ENCODE measurements at places on chromosomes 13 and 19.

- DNase-seq = no peak
These were observed 2.3 kb downstream of the HSD17B14 start for GRCh38 chr19:48833977-48834376.

DNA sequence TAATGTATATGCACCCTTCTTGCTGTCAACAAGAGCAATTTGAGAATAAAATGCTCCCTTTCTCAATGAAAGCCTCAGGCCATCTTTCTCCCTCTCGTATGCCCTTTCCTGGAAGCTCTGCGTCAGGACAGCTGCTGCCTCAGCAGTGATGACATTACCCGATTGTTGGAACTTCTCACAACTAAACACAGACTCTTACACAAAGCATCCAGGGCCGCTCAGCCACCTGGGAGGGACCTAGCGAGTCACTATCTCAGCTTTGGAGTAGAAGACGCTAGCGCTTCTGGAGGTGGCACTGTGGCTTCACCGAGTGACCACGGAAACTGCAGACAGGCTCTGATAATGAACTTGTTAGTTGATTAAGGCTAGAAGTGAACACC is 153.2 kb upstream of the SOX1 start:
- DNase-seq = no peak

DNA sequence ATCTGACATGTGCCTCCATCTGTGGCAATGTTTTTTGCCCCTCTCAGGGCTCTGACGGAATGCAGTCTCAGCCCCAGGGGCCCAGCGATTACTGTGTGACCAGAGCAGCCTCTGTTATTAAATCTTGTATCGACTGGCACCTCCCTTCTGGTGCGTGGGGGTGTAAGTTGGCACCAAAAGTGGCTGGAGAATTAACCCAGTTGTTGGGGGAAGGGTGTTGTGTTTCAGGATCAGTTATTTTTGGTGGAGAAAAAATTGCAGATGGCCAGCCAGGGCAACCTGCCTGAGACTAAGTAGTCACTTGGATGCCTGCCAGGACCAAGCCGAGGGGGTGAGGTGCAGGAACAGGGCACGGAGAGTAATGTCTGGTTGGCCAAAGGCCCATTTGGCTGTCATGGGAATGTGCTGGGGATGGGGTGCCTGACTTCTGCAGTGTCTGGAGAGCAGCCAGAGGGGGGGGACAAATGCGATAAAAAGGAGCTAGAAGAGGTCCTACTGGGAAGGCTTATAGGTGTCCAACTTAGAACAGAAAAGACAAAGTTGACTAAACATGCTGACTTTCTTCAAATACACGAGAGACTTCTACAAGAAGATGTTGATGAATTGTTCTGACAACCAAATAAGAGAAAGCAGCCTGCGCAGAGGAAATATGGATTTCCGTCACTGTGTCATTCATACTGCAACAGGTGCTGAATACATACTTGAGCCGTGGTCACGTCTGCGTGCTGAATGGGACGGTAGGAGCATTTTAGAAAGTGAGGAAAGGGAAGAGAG is 69.8 kb downstream of the SIAH3 start:
- DNase-seq = no peak

- DNase-seq = no peak
These were observed 1004.2 kb downstream of the UQCRFS1 start for GRCh38 chr19:28208745-28209144.

GRCh38 chr13:26583662-26584061 is 26.2 kb downstream of the WASF3 start:
- no peak for DNase-seq

GRCh38 chr13:35483761-35484160 is 7.3 kb upstream of the MAB21L1 start:
- DNase-seq = no peak

GRCh38 chr19:43731346-43731745 is 15.5 kb downstream of the IRGC start:
- no peak for DNase-seq

DNA sequence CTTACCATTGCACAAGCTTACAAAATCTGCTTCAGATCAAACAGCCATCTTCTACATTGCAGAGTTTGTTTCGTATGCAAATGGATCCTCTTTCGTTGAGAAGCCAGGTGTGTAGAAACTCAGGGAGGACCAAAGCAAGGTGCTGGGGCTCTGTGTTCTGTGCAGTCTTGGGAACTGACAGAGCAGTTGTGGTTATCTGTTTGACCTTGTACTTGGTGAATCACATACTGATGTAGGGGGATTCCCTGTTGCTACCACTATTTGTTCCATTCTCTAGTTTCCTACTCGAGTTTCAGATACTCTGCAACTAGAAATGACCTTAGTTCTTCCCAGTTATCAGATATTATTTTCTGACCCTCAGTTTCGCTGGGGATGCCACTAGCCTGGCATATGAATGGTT is 95.2 kb upstream of the CLDN10 start:
- no peak for DNase-seq

DNA sequence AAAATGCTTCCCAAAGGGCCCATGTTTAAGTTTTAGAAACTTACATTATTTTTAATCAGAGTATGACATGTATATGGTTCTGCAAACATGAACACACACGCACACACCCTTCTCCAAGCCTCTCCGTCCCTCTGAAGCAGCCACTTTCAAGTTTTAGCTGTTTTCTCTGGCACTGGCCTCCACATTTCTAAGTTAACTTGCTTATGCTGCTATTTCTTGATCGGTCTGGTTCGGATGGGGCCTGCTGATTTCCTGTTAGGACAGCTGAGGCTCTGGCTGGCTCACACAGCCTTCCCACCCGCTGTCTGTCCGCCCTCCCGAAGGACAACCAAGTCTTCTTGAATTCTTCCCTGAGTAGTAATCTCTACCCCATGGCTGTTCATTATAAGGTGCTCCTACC is 4.4 kb downstream of the SPC24 start:
- no peak for DNase-seq

DNA sequence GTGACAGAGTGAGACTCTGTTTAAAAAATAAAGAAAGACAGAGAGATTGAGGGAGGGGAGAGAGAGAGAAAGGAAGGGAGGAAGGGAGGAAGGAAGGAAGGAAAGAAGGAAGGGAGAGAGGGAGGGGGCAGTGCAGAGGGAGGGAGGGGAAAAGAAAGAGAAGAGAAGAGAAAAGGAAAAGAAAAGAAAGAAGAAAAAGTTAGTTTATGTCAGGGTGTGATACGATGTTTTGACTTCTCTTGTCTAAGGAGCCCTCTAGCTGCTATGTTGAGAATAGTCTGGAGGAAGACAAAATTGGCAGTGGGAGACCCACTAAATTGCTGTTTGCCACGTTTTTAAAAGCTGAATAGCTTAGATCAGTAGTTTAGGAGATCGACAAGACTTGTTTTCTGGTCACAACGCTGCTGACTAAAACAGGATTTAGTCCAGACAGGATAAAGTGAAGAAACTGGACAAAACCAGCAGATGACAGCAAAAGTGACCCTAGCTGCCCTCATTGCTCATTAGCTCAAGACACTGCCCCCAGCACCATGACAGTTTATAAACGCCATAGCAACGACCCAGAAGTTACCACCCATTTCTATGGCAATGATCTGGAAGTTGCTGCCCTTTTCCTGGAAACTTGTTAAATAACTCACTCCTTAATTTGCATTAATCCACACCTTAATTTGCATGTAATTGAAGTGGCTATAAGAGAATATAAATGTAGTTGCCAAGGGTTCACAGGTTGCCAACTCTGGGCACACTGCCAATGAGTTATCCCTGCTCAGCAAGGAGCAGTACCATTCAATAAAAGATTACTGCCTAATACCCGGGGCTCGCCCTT is 11.1 kb downstream of the TEX101 start:
- no peak for DNase-seq

DNA sequence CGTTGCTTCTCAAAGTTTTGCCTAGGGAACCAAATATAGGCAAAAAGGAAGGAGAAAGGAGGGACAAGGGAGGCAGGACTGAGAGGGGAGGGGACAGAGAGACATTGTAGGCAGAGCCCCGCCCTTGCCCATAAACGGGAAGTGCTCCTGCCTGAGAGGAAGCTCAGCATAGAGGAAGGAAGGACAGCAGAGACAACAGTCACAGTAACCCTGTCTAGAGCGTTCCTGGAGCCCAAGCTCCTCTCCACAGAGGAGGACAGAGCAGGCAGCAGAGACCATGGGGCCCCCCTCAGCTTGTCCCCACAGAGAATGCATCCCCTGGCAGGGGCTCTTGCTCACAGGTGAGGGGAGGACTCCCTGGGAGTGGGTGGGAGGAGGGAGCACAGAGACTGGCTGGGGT is at the start of gene CEACAM21:
Gene CEACAM21 (plus strand): TSS at position 169 of the 400 bp plus-strand sequence. CDS start 109 bp downstream, at position 278.
- DNase-seq = peak; percentile 60

DNA sequence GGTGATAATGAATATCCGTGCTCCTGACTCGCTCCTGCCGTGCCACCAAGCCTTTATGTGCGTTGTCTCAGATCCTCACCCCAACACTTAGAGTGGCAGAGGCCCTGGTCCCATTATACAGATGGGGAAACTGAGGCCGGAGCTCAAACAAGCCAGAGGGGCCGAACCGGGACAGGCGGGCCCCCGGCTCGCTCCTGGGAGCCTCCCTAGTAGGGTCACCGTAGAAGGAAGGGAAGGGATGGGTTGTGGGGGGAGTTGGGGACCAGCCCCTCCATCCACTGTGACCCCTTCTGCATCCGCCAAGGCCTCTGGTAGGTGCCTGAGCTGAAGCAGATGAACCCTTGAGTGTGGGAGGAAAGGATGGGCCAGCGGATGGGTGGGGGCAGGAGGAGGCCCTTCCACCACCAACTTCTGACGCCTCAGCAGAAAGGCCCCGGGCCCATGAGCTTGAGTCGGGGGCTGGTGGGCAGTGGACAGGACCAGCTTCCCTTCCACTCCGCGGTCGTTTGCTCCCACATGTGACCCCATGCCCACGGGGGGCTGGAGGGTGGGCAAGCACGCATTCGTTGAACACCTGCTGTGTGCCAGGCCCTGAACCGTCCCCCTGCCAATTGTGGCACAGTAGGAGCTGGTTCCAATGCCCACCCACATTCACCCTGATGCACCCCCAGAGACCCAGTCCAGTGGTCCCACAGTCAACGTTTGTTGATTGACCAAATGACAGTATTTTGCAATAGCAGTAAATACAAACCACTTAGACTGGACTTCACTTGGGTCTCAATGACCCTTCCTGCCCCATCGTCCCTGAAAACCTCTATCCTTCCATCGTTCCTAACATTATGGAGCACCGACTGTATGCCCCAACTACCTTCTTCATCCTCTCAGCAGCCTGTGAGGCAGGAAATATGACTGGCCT is 24.2 kb upstream of the TCF3 start:
- DNase-seq = no peak

DNA sequence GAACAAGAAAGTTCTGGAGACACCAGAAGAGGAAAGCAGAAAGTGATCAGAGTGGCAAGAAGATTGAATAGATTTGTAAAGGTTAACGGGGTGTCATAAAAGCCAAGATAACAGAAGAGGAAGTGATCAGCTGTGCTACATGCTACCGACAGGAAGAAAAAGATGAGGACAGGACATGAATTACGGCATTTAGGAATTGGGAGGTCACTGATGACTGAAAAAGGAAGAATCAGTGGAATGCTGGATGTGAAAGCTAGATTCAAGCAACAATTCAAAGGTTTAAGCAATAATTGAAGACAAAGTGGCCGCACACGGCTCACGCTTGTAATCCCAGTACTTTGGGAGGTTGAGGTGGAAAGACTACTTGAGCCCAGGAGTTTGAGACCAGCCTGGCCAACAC is 15.1 kb downstream of the ZNF160 start:
- no peak for DNase-seq

- no peak for DNase-seq
These were observed 2819.7 kb downstream of the PCDH9 start for GRCh38 chr13:64410276-64411053.

DNA sequence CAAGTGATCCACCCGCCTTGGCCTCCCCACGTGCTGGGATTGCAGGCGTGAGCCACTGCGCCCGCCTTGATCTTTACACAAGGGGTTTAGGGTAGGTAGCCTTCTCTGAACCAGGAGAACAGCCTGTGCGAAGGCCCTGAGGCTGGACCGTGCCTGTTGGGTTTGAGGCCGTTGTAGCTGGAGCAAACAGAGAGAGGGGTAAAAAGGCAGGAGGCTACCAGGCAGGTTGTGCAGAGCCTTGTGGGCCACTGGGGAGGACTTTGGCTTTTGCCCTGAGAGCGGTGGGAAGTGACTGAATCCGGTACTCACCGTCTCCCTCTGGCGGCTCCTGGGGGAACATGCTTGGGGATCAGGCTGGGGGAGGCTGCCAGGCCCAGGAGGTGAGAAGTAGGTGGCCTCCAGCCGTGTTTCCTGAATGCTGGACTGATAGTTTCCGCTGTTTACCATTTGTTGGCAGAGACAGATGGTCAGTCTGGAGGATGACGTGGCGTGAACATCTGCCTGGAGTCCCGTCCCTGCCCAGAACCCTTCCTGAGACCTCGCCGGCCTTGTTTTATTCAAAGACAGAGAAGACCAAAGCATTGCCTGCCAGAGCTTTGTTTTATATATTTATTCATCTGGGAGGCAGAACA is 24.6 kb downstream of the SPC24 start:
- peak; percentile 66 for DNase-seq

- DNase-seq = no peak
These were observed 3.6 kb downstream of the MAU2 start for GRCh38 chr19:19324059-19324770.

GRCh38 chr19:38337360-38337653 is 1.7 kb downstream of the CATSPERG start:
- no peak for DNase-seq

DNA sequence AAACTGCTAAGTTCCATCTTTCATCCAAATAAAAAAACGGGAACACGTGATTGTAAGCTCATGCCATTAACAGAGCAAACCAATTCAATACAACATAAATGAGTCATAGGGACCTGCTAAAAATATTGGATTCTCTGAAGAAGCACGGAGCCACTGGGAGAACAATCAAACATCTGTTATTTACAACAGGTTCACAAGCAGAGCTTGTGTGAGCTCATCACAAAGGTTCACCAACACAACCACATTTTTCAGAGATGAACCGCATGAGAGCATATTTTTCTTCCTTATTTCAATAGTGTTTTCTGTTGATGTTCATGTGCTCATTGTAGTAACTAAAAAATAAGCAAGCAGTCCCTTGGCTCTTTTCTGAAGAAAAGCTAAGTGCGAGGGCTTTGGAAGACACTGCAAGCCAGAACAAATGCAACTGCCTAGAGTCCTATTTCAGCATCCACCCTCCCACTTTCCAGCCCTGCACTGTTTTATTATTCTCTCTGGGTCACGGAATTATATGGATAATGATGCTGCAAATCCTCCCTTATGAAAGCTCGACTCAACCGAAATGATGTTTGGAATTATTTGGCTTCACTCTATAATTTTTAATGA is 545.8 kb downstream of the LIG4 start:
- no peak for DNase-seq

- peak; percentile 76 for DNase-seq
These were observed 9.7 kb downstream of the INAFM1 start for GRCh38 chr19:47284324-47284899.

GRCh38 chr13:49112782-49113525 is 107.2 kb upstream of the MLNR start:
- no peak for DNase-seq

DNA sequence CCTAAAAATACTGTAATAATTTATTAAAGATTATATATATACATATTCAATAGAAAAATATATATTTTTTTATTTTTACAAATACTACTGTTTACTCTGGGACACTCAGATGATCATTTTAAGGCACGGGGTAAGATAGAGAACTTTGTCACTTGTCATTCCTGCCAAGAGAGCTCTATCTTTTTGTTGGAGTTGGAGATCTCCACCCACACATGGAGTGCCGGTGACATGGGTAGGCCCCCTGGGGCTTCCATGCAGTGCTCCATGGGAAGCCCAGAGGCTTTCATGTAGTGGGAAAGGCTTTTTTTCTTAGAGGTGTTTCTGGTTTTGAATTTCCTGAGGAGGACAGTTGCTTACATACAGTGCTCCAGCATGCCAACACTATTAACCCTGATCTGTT is 81.4 kb downstream of the LMO7 start:
- no peak for DNase-seq

GRCh38 chr13:75771226-75771625 is 135.1 kb downstream of the LMO7 start:
- no peak for DNase-seq

Measured in CD4-positive, alpha-beta T cell treated with Interleukin-4 for 4 hours (primary cell).